Body of pancreas (tissue), 4 donors: ENCODE measurements at places on chromosomes 3 and 15.

GRCh38 chr3:10357592-10358308 lies 36.8 kb upstream of the SEC13 start:
- no peak for DNase-seq

DNA sequence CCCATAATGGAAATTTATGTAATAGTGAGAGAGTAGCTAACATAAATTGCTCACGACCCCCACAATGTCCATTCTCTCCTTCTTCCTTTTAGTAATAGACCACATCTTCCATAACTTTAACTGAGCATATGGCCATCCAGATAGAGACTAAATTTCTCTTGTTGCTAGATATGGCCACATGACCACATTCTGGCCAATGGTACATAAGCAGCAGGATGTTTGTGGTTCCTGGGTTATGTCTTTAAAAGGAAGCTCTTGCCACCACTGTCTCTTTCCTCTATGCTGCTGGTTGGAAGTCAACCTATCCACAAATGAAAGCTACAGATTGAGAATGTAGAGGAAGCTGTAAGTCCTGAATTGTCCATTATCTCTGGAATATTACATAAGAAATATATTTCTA lies 59.7 kb upstream of the NPHP3 start:
- no peak for DNase-seq

DNA sequence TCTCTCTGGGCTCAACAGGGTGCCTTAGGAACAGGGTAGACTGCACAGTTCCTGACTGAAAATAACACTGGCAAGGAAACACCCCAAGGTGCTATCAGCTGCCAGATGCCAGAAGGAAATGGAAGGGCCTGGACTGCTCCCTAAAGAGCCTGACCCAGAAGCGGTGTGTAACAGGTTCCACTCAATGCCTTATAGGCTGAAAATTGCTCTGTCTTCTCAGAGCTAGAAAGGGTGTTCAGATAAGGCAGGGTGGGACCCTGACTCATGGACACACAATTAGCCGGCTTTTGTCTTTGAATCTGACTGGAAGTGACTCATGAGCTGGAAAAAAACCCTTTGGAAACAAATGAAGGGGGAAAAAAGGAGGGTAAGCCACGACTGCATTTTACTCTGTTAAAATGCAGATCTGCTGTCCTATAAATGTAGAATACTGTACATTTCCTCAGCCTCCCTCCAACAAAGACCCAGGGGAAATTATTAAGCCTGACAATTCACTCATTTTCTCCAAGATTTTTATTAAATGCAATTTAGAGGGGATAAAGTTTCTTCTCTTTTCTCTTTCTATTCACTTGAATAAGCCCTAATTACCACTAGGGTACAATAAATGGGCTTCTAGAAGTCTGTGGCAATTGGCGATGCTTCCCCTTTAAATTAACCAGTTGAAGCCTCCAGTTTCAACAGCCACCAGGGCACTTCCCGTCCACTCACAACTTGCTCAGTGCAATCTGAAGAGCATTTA lies 160.2 kb upstream of the TBL1XR1 start:
- peak; percentile 32 for DNase-seq

DNA sequence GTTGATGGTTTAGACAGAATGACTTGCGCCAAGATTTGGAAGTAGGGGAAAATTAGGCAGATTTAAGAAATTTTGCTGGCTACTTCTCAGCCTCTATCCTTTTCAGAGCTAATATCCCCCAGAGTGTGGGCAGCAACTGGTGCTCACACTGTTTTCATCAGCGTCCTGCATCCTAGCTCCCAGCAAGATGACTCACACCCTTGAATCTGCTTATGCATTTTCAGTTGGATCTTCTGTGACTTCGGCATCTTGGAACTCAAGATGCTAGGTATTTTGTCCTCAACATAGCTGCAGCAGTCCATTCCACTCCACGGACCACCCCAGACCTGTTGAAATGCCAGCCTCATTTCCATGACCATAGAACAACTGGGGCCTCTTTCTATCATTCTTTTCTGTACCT lies 336.1 kb upstream of the NR2F2 start:
- DNase-seq = no peak

DNA sequence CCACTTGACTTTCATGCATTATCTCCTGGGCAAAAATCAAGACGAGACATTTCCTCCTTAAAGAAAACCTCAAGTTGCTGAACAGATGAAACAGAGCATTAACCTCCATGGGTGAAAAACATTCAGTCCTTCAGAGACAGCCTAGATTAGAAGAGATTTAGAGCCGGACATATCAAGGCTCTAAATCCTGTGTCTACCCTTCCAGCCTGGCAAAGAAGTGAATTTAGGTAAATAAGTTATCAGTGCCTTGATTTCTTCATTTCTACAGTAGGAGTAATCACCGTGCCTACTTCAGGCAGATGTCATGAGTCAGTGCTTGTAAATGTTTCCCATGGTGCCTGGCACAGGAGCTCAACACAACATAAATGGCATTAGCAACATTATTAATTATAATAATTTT lies 159.3 kb upstream of the PRICKLE2 start:
- DNase-seq = no peak

- no peak for DNase-seq
These were observed 5.6 kb upstream of the PYDC2 start for GRCh38 chr3:191455257-191455952.

- DNase-seq = peak; percentile 39
These were observed 32.2 kb upstream of the TRH start for GRCh38 chr3:129942296-129942695.

GRCh38 chr15:58521293-58521991 lies 89.7 kb downstream of the LIPC start:
- DNase-seq = peak; percentile 35

GRCh38 chr3:100665230-100665629 lies 44.1 kb upstream of the TFG start:
- no peak for DNase-seq

DNA sequence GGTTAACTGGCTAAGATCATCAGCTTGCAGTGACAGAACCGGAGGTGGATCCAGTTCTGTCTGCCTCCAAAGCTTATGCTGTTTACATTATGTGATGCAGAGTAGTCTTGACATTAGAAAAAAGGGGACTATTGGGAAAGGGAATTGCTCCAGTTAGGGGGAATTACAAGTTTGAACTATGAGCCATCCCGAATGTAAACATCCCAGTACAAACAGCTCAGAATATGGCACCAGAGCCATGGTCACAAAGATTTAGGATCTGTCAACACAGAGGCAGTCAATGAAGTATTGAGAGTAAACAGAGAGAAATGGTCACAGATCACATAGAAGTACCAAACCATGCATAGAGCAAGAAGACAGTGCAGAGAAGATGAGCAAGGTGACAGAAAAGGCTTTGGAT lies 39.8 kb upstream of the CRTC3 start:
- no peak for DNase-seq

- DNase-seq = no peak
These were observed 38.5 kb upstream of the FAN1 start for GRCh38 chr15:30865257-30865656.

GRCh38 chr3:150169330-150169940 lies 198.7 kb upstream of the PFN2 start:
- DNase-seq = no peak

- peak; percentile 20 for DNase-seq
These were observed 560.0 kb upstream of the CFAP20DC start for GRCh38 chr3:59609657-59610348.

DNA sequence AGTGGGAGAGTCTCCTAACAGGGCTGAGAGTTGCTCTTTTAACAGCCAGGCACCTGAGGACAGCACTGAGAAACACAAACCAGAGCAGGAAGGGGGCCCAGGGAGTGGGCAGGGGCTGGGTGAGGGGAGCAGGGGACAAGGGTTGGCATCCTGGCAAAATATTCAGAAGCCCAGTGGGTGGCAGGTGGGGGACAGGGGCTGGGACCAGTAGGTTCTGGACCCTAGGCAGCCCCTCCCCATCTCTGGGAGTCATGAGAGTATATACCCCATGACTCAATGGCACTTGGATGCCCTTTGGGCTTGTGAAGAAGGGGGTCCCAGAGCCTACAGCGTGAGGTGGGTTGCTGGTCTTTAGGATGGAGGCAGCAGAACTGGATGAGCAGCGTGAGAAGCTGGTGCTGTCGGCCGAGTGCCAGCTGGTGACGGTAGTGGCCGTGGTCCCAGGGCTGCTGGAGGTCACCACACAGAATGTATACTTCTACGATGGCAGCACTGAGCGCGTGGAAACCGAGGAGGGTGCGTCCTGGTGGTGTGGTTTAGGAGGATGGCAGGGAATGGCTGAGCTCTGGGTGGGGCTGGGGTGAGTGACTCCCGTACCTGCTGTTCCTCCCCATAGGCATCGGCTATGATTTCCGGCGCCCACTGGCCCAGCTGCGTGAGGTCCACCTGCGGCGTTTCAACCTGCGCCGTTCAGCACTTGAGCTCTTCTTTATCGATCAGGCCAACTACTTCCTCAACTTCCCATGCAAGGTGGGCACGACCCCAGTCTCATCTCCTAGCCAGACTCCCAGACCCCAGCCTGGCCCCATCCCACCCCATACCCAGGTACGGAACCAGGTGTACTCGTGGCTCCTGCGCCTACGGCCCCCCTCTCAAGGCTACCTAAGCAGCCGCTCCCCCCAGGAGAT lies 24.2 kb downstream of the NBEAL2 start:
- peak; percentile 9 for DNase-seq
